ENCODE measurements at places on chromosomes 3 and 15. TPM values are rescaled to one million over a fixed set of nuclear protein-coding genes. Genes with fewer than 3 reads are reported as not detected.

Gene PLD1
- total RNA-seq, result 32.5 TPM

Gene POPDC2
- total RNA-seq, result 3.5 TPM

Gene CRBN
- total RNA-seq, result 34.9 TPM

Gene APOD
- total RNA-seq, result not detected

Gene CYP1A2
- not detected for total RNA-seq

Gene MUC20
- total RNA-seq, result 98.1 TPM

Gene IRAK2
- total RNA-seq, result 2.7 TPM

Gene MAGEL2
- not detected for total RNA-seq

Gene P2RY14
- total RNA-seq, result not detected

All from PC-9 (cell line).